ENCODE measurements at places on chromosomes 6 and 20.

- no peak for DNase-seq
These were observed 22.8 kb downstream of the OR2A4 start for GRCh38 chr6:131678442-131678841.

- DNase-seq, result no peak
These were observed 5.3 kb upstream of the TCP11 start for GRCh38 chr6:35146453-35146852.

- no peak for DNase-seq
These were observed 512.6 kb downstream of the LMBRD1 start for GRCh38 chr6:69284176-69284730.

DNA sequence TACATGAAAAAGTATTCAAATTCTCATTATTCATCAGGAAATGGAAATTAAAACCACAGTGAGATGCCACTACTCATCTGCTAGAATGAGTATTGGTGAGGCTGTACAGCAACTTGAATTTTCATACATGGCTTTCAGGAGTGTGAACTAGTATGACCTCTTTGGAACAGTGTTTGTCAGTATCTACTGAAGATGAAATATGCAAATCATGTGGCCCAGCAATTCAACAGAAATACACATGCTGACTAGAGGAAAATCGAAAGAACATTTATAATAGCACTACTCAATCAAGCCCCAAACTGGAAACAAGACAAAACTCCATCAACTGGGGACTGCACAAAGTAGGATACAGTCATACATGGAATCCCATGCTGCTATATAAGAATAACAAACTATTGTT, 102.2 kb downstream of the DCDC2 start:
- DNase-seq, result no peak

DNA sequence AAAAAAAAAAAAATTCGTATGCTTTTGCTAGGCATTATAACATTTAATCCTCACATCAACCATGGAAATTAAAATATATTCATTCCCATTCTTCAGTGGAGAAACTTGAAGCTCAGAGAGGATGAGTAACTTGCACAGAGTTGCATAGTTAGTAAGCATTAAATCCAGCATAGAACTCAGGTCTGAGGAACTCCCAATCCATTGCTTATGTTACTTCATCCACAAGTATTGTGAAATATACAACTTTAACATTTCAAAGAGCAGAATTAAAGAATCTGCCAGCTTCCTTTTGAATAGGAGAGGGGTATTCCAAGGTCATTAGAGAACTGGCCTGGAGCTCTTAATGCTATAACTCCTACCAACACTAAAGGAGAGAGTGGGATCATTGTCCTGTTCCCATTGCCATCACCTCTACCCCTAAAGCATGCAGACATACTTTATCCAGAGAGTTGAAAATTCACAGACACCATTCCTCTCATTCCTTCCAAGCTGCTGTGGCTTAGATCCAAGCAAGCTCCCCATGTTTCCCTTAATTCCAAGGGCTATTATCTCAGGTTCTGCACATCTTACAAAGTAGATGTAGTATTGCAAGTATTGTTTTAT, 91.9 kb downstream of the FLRT3 start:
- no peak for DNase-seq

DNA sequence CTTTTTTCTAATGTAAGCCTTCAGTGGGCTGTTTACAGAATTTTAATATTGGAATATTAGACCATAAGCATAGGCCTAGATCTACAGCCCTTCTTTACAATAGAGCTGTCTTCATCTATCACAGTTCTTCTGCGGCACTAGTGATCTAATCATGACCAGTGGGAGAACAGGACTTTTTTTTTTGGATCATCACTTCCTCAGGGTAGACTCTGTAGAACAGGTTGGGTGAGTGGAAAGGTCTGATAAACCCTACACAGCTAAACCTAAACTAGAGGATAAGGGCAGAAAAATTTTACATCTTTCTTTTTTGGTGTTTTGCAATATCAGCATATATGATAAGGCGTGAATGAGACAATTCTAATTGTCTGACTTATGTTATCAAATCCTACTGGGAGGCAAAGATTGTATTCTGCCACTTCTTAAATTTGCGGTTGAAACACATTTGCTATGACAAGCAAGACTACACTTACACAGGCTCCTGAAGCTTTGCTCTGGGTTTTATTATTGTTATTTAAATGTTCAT, 52.2 kb downstream of the GOPC start:
- DNase-seq, result no peak

Measured in NCI-H2107 (cell line).